ENCODE measurements at places on chromosomes 11 and 22.

DNA sequence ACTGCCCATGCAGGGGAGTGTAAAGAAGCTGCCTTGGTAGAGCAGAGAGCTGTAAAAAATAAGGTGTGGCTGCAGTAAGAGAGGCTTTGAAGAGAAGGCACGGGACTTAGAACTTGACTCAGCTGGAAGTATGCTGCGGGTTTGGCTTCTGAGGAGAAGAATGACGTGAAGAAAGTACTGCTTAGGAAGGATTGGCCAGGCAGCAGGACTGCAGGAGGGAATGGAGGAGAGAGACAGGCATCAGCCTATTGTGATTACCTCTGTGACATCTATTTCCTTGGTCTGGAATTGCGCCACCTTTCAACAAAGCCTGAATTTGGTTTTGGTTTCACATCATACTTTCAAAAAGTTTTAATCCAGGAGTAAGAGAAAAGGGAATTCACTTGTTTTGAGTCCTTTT is 22.5 kb downstream of the PRRG4 start:
- no peaks in the 10 kb centered on the region for H3K4me1 ChIP-seq
- DNase-seq: no peak
- no peak overlapping the region for H3K27ac ChIP-seq
- H3K36me3 ChIP-seq: no peaks in the 10 kb centered on the region

DNA sequence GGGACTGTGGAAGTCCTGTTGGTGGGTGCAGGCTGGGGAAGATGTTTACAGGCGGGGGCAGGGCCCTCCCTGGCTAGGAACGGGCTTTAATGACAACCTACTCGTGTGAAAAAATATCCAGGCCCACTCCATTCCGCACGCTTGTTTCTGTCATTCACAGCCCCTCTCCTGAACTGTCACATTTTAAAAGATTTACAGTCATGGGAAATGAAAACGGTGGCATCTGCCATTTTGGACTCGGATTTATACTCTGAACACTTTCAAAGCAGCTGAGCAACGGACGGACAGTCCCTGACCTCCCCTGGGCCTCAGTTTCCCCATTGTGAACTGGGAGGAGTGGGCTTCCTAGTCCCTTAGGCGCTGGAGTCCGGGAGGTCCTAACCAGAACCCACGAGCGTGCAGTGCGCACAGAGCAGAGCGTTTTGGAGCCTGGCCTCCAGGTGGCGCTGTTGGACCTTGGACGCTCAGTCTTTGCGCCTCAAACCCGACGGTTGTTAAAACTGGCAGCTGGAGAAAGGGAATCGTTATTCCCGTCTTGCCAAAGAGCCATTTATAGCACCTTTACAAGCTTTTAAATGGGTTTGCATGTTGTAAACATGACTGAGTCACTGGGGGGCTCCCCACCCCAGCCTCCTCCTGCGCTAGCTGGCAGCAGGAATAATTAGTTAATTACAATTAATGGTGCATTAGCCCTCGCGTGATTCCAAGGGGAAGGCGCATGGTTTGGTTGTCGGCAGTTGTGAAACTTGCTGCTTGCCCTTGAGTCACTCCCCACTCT is 75.3 kb downstream of the FBLN1 start:
- no peaks in the 10 kb centered on the region for H3K36me3 ChIP-seq
- no peak overlapping the region for H3K27ac ChIP-seq
- H3K4me1 ChIP-seq: no peaks in the 10 kb centered on the region
- H3K27me3 ChIP-seq: no peaks in the 10 kb centered on the region

DNA sequence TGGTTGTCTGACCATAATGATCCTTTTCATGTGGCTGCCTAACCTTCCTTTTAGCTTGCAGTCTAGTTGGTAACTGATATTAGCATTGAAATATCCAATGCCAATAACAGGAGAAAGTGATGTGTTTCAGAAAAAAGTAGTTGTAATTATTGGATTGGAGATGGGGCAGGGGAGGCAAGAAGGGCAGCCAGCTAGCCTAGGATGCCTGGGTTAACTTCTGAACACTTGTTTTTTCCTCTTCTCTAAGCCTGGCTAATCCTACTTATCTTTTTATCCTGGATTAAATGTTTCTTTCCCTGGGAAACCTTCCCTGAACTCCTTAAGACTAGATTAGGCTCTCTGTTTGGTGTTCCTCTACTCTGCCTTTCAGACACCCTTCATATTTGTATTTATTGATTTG is 380.2 kb downstream of the TMEM135 start:
- no peaks in the 10 kb centered on the region for H3K4me1 ChIP-seq
- no peak overlapping the region for H3K27ac ChIP-seq
- no peak for DNase-seq
- no peaks in the 10 kb centered on the region for H3K27me3 ChIP-seq
- no peaks in the 10 kb centered on the region for H3K36me3 ChIP-seq

- H3K4me1 ChIP-seq: no peaks in the 10 kb centered on the region
- peaks cover 47% of the 10 kb centered on the region for H3K27me3 ChIP-seq
- DNase-seq: no peak
- H3K4me3 ChIP-seq: no peak overlapping the region
These were observed 17.7 kb downstream of the HTR3A start for GRCh38 chr11:113992459-113993110.

DNA sequence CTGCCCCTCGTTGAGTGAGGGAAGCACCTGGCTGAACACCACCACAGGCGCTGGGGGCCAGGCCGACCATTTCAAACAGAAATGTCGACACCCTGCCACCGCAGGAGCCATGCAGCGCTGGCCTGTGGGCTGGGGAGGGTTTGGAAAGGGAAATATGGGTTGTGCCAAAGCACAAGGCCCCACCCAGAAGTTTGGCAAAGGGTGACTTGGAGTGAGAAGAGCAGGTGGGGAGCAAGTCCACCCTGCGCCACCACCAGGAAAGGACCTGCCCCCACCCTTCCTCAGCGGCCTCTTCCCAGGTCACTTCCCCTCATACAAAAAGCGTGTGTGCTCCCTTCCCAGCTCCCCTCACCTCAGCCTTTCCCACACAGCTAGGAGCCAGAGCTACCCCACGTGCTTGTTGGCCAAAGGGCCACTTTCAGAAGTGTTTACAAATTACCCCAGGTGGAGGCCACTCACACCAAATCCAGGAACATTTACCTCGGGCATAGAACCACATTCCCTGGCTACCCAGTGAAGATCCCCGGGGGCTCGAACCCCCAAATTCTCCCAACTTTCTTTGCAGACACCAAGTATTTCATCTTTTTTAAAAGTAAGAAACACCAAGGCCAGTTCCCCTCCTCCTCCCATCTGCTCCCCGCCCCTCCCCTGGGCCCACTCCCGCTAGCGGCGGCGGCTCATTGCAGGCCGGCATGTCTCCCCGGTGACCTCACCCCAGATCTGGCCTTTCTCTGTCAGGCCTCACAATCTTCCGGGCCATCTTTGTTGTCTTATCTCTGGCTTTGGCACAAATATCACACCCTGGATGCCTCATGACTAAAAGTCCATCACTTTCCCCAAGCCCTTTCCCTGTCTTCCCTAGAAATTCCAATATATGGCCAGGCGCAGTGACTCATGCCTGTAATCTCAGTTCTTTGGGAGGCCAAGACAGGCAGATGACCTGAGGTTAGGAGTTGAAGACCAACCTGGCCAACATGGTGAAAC is 20.5 kb upstream of the SCGB1A1 start:
- H3K4me1 ChIP-seq: peaks cover 10% of the 10 kb centered on the region
- no peaks in the 10 kb centered on the region for H3K36me3 ChIP-seq
- no peak for DNase-seq

GRCh38 chr11:34223021-34223813 is 117.8 kb downstream of the NAT10 start:
- H3K36me3 ChIP-seq: no peaks in the 10 kb centered on the region
- H3K27ac ChIP-seq: no peak overlapping the region
- no peak overlapping the region for H3K4me3 ChIP-seq
- H3K27me3 ChIP-seq: no peaks in the 10 kb centered on the region
- H3K4me1 ChIP-seq: peaks cover 21% of the 10 kb centered on the region

- no peak overlapping the region for H3K27ac ChIP-seq
- DNase-seq: no peak
- no peaks in the 10 kb centered on the region for H3K36me3 ChIP-seq
- peaks cover 30% of the 10 kb centered on the region for H3K27me3 ChIP-seq
- H3K4me1 ChIP-seq: peaks cover 2% of the 10 kb centered on the region
These were observed 39.0 kb downstream of the ADAMTS8 start for GRCh38 chr11:130389335-130389935.

- H3K4me1 ChIP-seq: peaks cover 10% of the 10 kb centered on the region
- no peaks in the 10 kb centered on the region for H3K27me3 ChIP-seq
- no peak for DNase-seq
These were observed 48.4 kb upstream of the POLD3 start for GRCh38 chr11:74543991-74544390.

- H3K27ac ChIP-seq: no peak overlapping the region
- no peaks in the 10 kb centered on the region for H3K4me1 ChIP-seq
- H3K36me3 ChIP-seq: no peaks in the 10 kb centered on the region
- H3K4me3 ChIP-seq: no peak overlapping the region
These were observed 95.2 kb upstream of the LDLRAD3 start for GRCh38 chr11:35848616-35849015.

- peak overlapping the region; percentile 0 for H3K27ac ChIP-seq
- DNase-seq: no peak
- H3K27me3 ChIP-seq: no peaks in the 10 kb centered on the region
- H3K4me3 ChIP-seq: no peak overlapping the region
- no peaks in the 10 kb centered on the region for H3K4me1 ChIP-seq
These were observed 102.5 kb downstream of the KIAA1671 start for GRCh38 chr22:25054943-25055511.

DNA sequence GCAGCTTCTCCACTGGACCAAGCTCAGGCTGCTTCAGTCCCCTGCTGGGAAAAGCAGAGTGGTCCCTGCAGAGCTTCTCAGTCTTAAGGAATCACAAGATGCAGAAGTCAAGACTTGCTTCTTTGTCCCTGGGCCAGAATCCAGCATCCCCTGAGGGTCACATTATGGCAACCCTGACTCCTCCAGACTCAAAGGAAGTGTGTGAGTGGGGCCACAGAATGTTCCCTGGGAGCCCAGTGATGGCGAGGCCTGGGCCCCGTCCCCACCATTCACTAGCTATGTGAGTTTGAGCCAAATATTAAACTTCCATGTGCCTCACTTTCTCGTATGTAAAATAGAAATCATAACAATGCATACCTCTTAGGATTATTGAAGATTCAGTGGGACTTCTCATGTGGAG is 122.2 kb upstream of the NCAM1 start:
- no peaks in the 10 kb centered on the region for H3K36me3 ChIP-seq
- no peak for DNase-seq
- H3K27ac ChIP-seq: no peak overlapping the region
- H3K4me1 ChIP-seq: peaks cover 9% of the 10 kb centered on the region
- no peaks in the 10 kb centered on the region for H3K27me3 ChIP-seq

DNA sequence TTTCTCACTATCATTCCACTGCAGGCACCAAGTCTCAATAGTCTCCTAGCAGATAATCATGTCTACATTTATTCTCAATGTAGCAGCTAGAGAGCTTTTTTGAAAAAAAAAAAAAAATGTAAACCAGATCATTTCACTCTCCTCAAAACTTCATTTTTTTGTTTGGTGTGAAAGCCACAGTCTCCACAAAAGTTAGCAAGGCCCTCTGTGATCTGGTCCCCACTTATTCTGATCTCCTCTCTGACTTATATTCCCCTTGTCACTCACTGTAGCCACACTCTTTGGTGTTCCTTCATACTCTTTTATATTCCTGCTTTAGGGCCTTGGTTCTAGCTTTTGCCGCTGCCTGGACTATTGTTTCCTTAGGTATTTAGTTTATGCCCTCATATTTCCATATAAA is 101.6 kb upstream of the RRM1 start:
- H3K4me1 ChIP-seq: peaks cover 5% of the 10 kb centered on the region
- H3K4me3 ChIP-seq: no peak overlapping the region
- H3K27ac ChIP-seq: no peak overlapping the region
- peaks cover 6% of the 10 kb centered on the region for H3K36me3 ChIP-seq

GRCh38 chr22:24069721-24070120 is 58.6 kb downstream of the CABIN1 start:
- H3K27me3 ChIP-seq: no peaks in the 10 kb centered on the region
- peaks cover 27% of the 10 kb centered on the region for H3K36me3 ChIP-seq
- H3K4me1 ChIP-seq: peaks cover 10% of the 10 kb centered on the region
- H3K4me3 ChIP-seq: no peak overlapping the region

GRCh38 chr22:45235101-45235777 is 5.5 kb downstream of the KIAA0930 start:
- DNase-seq: no peak
- no peak overlapping the region for H3K4me3 ChIP-seq
- H3K36me3 ChIP-seq: peaks cover 1% of the 10 kb centered on the region
- H3K4me1 ChIP-seq: peaks cover 6% of the 10 kb centered on the region
- no peak overlapping the region for H3K27ac ChIP-seq

GRCh38 chr22:44193535-44193891 is 12.8 kb downstream of the PARVG start:
- peaks cover 24% of the 10 kb centered on the region for H3K27me3 ChIP-seq
- no peak overlapping the region for H3K4me3 ChIP-seq
- H3K4me1 ChIP-seq: no peaks in the 10 kb centered on the region
- H3K27ac ChIP-seq: no peak overlapping the region
- DNase-seq: no peak

DNA sequence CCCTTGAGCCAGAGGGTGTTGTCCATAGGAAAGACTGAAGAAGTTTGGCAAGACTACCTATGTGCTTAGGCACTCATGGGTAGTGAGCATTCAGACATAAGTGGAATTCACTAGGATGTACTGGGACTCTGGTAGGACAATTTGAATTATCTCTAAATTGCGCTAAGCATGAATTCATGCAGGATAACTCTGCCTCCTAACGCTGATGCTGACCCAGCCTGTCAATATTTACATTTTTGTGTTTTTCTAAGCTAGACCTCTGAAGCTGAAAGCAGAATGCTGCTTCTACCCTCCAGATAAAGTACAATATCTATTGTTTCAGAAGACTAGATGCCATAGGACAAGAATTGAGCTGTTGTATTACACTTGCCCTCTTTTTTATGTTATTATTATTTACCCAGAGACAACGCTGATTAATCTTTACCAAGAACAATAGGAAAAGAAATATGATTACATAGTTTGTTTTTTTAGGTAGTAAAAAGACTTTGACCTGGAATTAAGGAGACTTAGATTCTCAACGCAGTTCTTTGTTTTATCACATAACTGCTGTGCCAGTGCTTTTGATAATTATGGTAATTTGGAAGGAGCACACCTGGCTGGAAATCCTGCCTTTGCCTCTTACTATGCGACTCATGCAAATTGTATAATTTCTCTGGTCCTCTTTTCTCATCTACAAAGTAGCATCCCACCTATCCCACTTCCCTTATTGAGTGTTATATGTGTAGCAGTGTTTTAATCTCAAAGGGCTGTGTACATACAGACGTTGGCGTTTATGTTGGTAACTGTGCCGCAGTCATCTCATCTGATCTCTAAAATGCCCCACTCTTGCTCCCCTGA is 21.2 kb upstream of the GRAMD1B start:
- H3K36me3 ChIP-seq: no peaks in the 10 kb centered on the region
- H3K4me1 ChIP-seq: peaks cover 36% of the 10 kb centered on the region
- no peak overlapping the region for H3K4me3 ChIP-seq
- no peak for DNase-seq
- H3K27me3 ChIP-seq: peaks cover 22% of the 10 kb centered on the region

- H3K27ac ChIP-seq: no peak overlapping the region
- peaks cover 8% of the 10 kb centered on the region for H3K4me1 ChIP-seq
- H3K27me3 ChIP-seq: no peaks in the 10 kb centered on the region
- H3K4me3 ChIP-seq: no peak overlapping the region
These were observed 6.6 kb downstream of the ZBTB16 start for GRCh38 chr11:114066046-114066648.
